ENCODE measurements at places on chromosomes 4 and X. TPM values are rescaled to one million over a fixed set of nuclear protein-coding genes. Genes with fewer than 3 reads are reported as not detected.

NHSL2 gene
- 1.5 TPM for total RNA-seq

PSAPL1 gene
- not detected for total RNA-seq

SLC16A2 gene
- 14.3 TPM for total RNA-seq

CT83 gene
- not detected for total RNA-seq

F8A3 gene
- total RNA-seq = 0.78 TPM

SOD3 gene
- 16.9 TPM for total RNA-seq

PLAC1 gene
- 1.2 TPM for total RNA-seq

GAK gene
- total RNA-seq = 48.1 TPM

CHIC2 gene
- 52.3 TPM for total RNA-seq

MAGEC2 gene
- total RNA-seq = not detected

SRPX gene
- 94.4 TPM for total RNA-seq

ARMCX6 gene
- 29.0 TPM for total RNA-seq

NRK gene
- total RNA-seq = 0.51 TPM

NLGN3 gene
- 0.23 TPM for total RNA-seq

XAGE1B gene
- not detected for total RNA-seq

MAML3 gene
- 1.2 TPM for total RNA-seq

USP17L25 gene
- not detected for total RNA-seq

KIF4A gene
- total RNA-seq = 1.2 TPM

CDKN2AIP gene
- total RNA-seq = 14.3 TPM

CTAG2 gene
- 0.65 TPM for total RNA-seq

HMX1 gene
- total RNA-seq = not detected

MAGEC1 gene
- not detected for total RNA-seq

SPANXN4 gene
- not detected for total RNA-seq

ADGRL3 gene
- 0.32 TPM for total RNA-seq

CNGA1 gene
- total RNA-seq = 0.42 TPM

CXCL5 gene
- total RNA-seq = 9.1 TPM

FAM9B gene
- not detected for total RNA-seq

TMSB4X gene
- 4,122 TPM for total RNA-seq

ETDA gene
- total RNA-seq = not detected

ETDB gene
- total RNA-seq = not detected

POU4F2 gene
- not detected for total RNA-seq

SLC2A9 gene
- total RNA-seq = 2.7 TPM

MAGEA1 gene
- total RNA-seq = not detected

STAP1 gene
- not detected for total RNA-seq

SASH3 gene
- not detected for total RNA-seq

LAP3 gene
- 78.1 TPM for total RNA-seq

PRRG1 gene
- 13.1 TPM for total RNA-seq

GNRHR gene
- total RNA-seq = not detected

Measured in smooth muscle cell of the umbilical artery (primary cell).